HT-29 (cell line): ENCODE measurements at places on chromosomes 12 and 14. TPM values are rescaled to one million over a fixed set of nuclear protein-coding genes. Genes with fewer than 3 reads are reported as not detected.

The NCOR2 gene
- 93.6 and 114 TPM in 2 replicates for total RNA-seq

DNA sequence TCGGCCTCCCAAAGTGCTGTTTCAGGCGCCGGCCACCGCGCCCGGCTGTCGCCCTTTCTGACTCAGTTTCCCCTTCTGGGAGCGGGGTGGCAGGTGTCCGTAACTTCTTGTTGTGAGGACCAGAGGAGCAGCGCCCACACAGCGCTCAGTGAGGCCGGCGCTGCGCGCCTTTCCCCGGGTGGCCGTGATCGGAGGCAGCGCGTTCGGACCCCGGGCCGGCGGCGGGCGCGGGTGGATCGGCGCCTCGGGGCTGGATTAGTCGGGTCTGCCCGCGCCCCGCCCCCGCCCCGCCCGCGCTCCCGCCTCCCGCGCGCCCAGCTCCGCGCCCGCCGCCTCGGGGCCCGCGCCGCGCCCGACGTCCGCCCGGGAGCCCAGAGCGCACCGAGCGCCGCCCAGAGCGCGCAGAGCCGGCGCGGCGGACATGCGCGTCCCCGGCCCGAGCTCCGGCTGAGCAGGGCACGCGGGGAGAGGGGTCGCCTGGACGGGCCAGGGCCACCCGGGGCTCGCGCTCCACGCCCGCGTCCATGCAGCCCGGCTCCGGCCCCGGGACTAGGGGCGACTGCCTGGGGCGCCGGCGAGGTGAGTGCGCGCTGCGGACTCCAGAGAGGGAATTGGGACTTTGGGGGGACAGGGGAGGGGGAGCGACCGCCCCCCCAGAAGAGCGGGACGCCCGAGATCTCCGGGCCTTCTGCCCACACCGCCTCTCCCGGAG lies 50.6 kb downstream of the LRCOL1 start:
- peak; percentile 64 for DNase-seq

DNA sequence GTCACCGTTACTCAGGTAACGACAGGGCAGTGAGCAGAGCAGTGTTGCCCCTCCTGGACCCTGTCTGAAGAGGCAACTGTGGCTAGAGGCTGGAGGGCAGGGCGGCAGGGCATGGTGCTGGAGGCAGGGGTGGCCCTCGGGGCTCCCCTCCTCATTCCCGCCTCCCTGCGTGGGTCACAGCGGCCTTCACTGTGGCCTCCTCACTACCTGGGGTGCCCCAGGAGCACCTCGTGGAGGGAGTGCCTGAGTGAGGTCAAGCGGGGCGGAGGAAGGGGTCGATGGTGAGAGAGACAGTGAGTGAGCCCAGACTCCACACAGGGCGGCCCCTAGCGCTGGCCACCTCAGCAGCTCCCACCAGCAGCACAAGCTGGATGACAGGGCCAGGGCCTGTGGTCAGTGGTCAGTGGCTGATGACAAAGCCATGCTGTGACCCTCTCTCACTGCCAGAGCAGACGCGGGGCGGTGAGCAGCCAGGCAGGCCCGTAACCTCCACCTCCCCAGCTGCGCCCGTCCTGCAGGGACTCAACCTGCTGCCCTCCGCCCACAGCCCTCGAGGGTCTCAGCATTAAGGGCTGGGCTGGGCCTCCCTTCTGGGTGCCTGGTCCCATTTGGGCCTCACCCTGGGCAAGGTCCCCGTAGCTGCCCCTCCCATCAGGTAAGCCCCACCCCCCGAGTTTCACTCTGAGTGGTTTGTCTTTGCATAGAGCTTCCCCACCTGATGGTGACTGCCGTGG lies 17.8 kb downstream of the GPR132 start:
- DNase-seq: no peak

The TMEM260 gene
- total RNA-seq: 12.2 and 19.0 TPM in 2 replicates

DNA sequence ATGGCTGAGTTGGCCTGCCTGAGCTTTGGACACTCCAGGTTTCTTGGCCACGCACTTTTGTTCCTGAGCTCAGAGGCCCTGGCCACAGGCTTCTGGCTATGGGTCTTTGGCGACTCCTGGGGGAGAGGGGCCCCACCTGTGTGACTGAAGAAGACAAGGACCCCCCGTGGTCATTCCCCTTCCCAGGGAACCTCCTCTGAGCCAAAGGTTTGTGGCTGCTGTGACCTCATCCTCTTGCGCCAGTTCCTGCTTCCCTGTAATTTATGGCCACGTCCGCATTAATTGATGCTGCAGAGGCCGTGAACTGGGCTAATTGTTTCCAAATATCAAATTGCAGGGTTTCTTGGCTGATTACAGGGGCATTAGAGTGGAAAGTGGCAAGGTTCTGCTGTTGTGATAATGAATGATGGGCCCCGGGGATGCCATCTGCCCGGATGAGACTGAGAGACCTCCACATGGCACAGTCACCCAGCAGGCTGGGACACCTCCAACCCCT lies 27.6 kb upstream of the NOS1 start:
- no peak for DNase-seq

The TAS2R9 gene
- 0.56 TPM in 1 of 2 replicates, not detected in the other for total RNA-seq

The CLEC2D gene
- 0.03 and 0.37 TPM in 2 replicates for total RNA-seq

GRCh38 chr12:93778306-93778705 lies 101.1 kb downstream of the CRADD start:
- no peak for DNase-seq

DNA sequence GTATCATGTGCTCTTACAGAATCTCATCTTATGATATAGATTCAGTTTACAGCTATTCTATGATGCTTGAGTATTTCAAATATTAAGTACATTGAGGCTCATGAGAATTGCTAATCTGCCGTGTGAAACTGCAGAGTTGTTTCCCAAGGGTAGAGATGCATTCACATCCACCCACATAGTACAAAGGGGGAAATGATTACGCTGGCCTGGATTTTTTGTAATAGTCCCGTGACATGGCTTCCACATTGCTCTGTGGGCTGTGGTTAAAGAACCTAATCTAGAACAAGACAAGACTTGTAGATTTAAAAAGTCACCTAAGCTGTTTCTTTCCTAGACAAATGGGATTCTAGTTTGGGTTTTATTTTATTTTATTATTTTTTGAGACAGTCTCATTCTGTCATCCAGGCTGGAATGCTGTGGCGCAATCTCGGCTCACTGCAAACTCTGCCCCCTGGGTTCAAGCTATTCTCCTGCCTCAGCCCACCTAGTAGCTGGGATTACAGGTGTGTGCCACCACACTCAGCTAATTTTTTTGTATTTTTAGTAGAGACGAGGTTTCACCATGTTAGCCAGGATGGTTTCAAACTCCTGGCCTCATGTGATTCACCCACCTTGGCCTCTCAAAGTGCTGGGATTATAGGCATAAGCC lies 13.0 kb upstream of the RIOX1 start:
- no peak for DNase-seq

- DNase-seq: no peak
Measured at GRCh38 chr12:47317175-47317915, 237.6 kb upstream of the AMIGO2 start.

- DNase-seq: peak; percentile 60
Measured at GRCh38 chr14:104895786-104896661, 28.7 kb upstream of the PLD4 start.

- DNase-seq: no peak
Measured at GRCh38 chr14:99907761-99908652, 114.8 kb downstream of the EML1 start.

The KCNC2 gene
- not detected in 2 replicates for total RNA-seq

GRCh38 chr12:6765634-6766581 lies at the start of gene PTMS:
TSS of gene PTMS (plus strand) at chr12:6766363. CDS start at chr12:6766706, 343 bp downstream.
- peak; percentile 53 for DNase-seq

DNA sequence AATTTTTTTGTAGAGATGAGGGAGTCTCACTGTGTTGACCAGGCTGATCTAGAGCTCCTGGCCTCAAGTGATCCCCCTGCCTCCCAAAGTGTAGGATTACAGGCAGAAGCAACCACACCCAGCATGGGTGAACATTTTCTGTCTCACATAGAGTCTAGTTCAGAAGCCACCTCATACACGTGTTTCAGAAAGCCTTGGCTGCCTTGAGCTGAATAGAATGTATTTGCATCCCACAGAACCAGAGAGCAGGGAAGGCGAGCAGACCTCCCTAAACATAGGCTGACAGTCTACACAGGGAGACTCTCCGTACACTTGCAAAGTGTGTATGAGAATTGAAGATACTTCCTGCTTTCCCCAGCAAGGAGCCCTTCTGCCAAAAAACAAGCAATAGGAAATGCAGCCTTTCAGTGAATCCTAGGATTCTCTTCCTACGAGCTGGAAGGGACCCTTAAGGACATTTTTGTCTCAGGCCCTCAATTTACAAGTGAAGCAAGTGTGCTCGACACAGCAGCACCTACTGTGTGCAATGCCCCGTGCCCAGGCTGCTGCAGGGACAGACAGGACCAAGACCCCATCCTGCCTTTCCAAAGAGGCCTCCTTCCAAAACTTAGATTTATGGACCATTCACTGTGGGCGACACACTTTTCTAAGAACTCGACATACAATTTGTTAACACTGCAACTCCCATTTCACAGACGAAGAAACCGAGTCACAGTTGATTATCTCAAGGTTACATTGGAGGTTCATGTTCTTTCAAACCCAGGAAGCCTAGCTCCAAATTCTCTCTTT lies 11.2 kb downstream of the NUAK1 start:
- DNase-seq: no peak

- no peak for DNase-seq
Measured at GRCh38 chr12:64864319-64864718, 39.9 kb downstream of the TBC1D30 start.

The P3H3 gene
- 2.2 and 2.7 TPM in 2 replicates for total RNA-seq

- no peak for DNase-seq
Measured at GRCh38 chr12:101857043-101857558, 20.3 kb upstream of the DRAM1 start.

The WNT1 gene
- total RNA-seq: not detected in 2 replicates

DNA sequence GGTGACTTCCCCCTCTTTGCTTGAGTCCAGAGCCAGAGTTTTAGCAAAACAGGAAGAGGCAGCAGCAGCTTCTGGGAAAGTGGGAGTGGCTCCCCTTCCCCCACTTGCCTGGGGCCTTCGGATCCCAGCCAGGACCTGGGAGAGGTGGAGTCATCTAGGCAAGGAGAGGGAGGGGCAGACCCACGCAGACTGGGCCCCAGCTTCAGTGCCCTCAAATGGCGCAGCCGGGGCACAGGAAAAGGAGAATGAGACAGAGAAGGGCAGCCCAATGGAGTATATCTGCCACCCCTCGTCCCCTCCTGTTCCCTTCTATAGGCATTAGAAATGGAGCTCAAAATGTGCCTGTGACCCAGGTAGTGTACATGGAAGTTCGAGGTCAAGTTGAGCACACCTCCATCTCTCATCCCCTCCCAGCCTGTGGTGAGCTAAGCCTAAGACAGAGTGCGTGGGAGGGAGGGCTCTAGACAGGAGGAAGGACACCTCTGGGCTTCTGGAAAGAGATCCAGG lies 9.3 kb upstream of the HDAC7 start:
- peak; percentile 74 for DNase-seq

The DPF3 gene
- not detected in 2 replicates for total RNA-seq

The RASSF9 gene
- total RNA-seq: 0.05 and 0.13 TPM in 2 replicates

DNA sequence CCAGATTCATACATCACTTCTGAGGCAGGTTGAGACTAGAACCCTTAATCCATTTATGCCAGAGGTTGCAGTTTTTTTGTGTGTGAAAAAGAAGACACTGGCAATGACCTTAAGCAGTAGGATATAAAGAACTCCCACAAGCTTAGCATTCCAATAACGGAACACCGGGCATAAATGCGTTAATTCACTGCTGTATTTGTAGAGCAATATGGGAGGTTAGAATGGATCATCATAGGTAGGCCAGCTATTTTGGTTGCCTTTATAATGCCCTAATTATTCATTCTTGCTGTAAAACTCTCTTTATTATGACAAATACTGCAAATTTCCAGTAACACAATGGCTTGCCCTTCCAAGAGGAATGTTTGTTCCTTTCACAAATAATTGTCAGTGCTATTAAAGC lies 322.7 kb downstream of the SOX5 start:
- DNase-seq: no peak

DNA sequence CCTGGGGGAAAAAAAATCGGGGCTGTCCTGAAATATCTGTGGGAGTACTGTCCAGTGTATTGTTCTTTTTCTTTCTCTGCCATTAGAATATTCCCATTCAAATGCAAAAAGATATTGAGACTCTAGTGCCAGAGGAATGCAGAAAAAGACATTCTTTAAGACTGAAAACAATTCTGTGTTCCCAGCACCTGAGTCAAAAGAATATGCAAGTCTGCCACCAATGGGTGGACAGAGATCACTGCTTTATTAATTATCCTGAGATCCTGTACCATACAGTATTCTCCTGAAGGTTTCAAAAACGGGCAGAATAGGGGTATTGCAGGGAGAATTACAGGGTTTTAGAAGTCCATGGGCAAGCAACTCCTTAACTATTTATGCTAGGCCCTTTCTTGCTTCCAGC lies 361.8 kb downstream of the C12orf50 start:
- DNase-seq: peak; percentile 55

DNA sequence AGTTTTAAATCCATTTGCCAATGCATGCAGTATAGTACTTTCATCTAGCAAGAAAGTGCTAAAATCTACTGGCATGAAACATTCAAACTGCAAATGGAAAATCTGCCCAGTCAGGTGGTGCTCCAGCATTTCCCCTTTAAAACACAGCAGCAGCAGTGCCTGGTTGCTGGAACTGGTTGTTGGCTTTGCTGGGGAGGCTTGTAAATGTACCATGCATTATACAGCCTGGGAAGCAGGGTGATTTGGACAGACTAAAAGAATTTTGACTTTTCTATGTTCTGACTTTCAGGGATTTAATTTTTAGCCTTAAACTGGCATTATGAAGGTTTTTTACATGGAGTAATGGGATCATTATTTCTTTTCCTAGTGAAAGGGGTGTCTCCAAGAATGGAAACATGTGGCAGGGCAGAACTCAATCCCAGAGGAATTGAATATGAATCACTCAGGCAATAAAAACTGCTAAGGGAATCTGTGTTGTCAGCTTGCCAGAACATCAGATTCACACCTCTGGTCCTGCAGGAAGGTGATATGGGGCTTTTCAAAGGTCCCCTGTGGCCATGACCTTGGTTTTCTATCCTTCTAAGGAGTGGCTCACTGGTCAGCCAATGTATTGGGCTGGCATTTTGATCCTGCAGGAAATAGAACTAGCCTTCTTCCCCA lies 9.0 kb upstream of the PAX9 start:
- DNase-seq: no peak

DNA sequence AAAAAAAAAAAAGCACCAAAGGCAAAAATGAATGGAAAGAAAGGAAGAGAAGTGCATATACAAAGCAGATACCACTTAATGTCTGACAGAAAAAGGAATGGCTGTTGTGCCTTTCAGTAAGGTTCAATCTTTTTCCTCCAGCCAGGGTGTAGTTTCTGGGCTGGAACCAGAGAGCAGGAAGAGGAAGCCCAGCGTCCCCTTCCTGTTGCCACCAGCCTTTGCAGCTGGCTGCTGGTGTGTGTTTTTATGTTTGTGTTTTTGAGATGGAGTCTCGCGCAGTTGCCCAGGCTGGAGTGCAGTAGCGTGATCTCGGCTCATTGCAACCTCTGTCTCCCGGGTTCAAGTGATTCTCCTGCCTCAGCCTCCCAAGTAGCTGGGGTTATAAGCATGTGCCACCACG lies 64.6 kb upstream of the LTA4H start:
- no peak for DNase-seq

The KRT73 gene
- total RNA-seq: not detected in 2 replicates

GRCh38 chr14:56801920-56802319 lies 8.4 kb downstream of the OTX2 start:
- no peak for DNase-seq

The AMIGO2 gene
- 24.3 and 26.2 TPM in 2 replicates for total RNA-seq

- no peak for DNase-seq
Measured at GRCh38 chr14:52918486-52918885, 32.4 kb downstream of the FERMT2 start.
